ENCODE measurements at places on chromosomes 5 and 9. TPM values are rescaled to one million over a fixed set of nuclear protein-coding genes. Genes with fewer than 3 reads are reported as not detected.

- no peak for DNase-seq
- H3K4me1 ChIP-seq: no peaks in the 10 kb centered on the region
- no peak overlapping the region for H3K27ac ChIP-seq
- H3K4me3 ChIP-seq: no peak overlapping the region
- H3K27me3 ChIP-seq: no peaks in the 10 kb centered on the region
Measured at GRCh38 chr5:145307866-145308382, 527.2 kb downstream of the PRELID2 start.

BTNL9 gene
- total RNA-seq: 12.9 TPM

DNA sequence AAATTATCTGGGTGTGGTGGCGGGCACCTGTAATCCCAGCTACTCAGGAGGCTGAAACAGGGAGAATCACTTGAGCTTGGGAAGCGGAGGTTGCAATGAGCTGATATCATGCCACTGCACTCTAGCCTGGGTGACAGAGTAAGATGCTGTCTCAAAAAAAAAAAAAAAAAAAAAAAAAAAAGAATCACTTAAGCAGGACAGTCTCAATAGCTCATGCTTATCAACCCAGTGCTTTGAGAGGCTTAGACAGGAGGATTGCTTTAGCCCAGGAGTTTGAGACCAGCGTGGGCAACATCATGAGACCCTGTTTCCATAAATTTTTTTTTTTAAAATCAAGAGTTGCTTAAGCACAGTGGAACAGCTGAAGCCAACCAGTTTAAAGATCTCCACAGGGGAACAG lies 42.6 kb downstream of the LEAP2 start:
- H3K36me3 ChIP-seq: peaks cover 9% of the 10 kb centered on the region
- H3K27ac ChIP-seq: no peak overlapping the region
- no peaks in the 10 kb centered on the region for H3K4me1 ChIP-seq
- DNase-seq: no peak
- H3K4me3 ChIP-seq: no peak overlapping the region

LRRC19 gene
- not detected for total RNA-seq
